ENCODE measurements at places on chromosomes 2 and 18.

DNA sequence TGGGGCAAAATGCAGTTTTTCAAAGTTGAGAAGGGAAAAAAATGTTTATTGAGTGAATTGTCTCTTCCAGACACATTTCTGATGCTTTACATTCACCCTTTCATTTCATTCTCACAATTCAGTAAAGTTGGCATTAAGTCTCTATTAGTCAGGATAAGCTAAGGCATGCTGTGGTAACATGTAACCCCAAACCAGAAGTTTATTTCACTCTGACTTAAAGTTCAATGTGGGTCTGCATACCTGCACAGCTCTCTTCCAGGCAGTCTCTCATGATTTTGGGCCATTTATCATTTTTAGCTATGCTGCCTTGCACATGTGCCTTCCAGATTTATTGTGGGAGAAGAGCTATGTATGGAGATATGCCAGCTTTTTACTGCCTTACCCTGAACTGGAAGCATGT, 48.0 kb downstream of the DDX18 start:
- DNase-seq, result no peak

DNA sequence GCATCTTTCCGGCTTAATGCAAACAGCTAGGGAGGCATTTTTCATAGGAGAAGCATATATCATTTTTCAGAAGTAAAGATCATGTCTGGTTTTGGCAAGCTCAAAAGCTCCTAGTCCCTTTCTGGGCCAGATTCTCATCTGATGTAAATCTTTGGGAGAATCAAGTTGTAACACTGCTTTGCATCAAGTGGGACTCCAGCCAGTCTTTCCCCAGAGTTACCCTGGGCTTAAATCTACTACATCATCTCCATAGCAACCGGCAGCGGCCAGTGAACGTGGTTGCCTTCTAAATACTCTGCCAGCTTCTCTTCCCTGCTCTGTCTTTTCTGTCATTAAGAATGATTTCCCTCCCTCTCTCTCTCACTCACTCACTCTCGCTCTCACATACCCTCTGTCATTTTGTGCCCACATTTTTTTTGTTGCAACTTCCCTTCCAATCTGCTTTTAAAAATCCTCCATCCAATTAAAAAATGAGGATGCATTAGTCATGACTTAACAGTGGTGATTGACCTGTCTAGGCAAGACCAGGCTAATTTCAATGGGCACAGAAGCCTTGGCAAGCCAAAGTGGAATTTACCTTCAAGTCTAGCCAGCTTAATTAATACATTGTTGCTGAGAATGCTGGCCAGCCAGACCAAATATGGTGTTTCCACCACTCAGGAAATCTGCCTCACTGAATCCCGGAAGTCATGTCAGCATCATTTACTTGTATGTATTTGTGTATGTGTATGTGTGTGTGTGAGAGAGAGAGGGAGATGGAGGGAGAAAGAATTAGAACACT, 93.0 kb downstream of the NRP2 start:
- no peak for DNase-seq

DNA sequence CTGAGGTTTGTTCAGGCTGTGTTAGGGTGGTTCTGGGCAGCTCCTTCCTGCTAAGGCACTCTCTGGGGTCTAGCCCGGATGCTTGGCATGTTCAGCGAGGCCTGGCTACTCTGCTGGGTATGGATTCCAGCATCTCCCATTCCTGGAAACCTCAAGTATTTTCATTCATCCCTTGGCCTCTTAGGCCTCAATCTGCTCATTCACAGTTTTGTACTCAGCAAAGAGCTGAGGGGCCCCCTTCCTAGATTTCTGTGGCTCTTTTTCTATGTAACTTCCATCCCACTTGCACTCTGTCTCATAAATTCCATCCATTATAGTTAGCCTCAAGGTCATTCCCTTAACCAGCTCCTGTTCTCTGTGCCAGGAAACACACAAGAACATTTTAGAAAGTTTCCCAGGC, 798.8 kb upstream of the HS6ST1 start:
- no peak for DNase-seq

- DNase-seq, result no peak
Observed at GRCh38 chr2:45178359-45178758, 169.1 kb upstream of the SIX2 start.

DNA sequence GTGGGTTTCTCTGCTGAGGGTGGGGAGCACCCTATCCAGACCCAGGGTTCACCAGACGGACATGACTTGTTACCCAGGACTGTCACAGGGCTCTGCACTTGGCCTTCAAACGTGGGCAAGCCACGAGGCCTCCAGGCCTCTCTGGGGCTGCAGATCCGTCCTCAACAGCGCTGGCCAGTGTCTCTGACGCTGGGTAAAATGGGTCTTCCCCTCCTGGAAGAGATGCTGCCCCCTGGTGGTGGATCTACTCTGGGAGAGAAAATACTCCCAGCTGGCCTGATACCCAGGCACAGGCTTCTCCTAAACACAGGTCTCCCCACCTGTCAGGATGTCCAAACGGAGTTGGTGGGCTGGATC, 3.7 kb downstream of the GPR17 start:
- DNase-seq, result peak; percentile 95

GRCh38 chr2:31415421-31415820, 879 bp upstream of the XDH start:
- no peak for DNase-seq

DNA sequence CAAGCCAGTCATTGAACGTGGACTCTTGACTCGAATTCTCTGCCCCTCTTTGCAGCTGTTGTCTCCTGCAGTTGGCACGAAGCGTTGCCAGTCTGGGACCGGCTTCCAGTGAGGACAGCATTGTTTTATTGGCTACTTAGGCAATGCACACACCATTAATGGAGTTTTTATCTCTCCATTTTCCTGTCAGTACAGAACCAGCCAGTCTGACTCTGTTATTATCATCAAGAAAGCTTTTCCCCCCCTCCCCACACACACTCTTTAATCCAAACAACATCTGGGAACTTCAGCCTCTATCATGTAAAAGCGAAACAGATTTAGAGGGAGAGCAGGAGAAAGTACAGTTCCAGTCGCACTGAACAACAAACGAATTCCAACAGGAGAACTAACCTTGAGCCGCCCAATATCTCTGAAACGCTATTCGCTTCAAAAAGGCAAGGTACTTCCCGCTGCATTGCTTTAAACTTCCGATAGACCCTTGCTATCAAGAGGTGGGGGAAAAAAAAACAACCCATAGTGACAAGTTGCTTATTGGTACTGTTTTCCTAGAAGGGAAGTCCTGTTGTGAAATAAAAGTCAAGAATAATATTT, 38.2 kb downstream of the ACVR1 start:
- no peak for DNase-seq

- no peak for DNase-seq
Observed at GRCh38 chr2:226247289-226248275, 552.0 kb downstream of the IRS1 start.

DNA sequence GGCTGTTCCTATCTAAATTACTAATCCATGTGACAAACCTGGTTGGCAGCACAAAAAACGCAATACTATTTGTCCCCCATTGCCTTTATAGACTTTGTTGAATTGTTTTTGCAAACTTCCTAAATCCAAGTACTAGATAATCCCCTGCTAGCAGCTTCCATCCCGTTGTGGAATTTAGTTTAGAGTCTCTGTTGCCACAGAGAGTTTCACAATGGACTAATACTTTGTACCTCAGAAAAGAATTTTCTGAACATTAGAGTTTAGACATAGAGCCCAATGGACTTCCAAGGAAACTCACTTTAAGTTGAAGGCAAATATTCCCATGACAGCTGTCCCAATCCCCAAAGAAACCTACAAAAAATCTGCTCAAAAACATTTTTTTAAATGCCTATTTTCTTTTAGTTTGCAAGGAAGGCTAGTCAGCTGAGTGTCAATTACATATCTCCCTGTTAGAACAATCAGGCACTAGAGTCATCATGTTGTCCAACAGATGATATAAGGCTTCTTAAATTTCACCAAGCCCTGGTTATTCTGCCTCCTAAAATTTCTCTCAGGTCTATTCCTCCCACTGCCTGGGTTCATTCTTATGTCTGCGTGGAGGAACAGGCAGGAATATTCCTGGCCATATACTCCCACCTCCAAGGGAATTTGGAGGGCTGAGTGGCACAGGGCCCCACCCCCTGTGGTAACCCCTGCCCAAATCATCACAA, 27.2 kb downstream of the RNF152 start:
- no peak for DNase-seq

DNA sequence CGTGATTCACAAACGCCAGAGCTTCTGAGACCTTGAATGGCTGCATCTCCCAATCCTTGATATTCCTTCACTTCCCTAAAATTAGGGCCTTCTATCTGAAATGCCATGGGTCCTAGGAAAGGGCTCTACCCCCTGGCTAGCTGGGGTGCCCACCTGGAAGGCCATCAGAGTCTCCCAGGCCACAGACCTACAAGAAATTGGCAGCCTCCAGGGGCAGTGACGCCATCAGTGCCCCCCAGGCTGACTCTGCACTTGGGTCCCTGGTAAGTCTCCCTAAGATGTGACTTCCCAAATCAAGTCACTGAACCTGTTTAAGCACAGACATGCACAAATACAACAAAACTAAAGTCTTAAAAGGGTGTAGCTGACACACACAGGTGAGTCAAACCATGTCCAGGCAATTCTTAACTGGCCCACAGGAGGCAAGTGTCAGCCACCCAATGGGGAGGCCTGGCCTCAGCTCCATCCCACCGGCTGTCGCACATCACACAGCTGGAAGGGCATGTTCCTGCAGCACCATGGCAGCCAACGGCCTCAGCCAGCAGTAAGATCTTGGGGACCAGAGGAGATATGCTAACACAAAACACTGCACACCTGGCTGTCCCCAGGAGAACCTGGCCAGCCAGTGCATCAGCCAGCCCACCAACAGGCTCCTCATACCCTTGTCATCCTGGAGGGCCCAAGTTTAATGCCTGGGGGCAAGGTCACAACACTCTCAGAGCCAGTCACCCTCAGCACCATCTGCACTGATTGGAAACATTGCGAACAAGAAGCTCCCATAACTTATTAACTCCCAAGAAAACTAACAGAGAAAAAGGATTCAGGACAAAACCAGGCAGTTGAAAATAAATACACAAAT, 5.2 kb downstream of the PARD6G start:
- no peak for DNase-seq

DNA sequence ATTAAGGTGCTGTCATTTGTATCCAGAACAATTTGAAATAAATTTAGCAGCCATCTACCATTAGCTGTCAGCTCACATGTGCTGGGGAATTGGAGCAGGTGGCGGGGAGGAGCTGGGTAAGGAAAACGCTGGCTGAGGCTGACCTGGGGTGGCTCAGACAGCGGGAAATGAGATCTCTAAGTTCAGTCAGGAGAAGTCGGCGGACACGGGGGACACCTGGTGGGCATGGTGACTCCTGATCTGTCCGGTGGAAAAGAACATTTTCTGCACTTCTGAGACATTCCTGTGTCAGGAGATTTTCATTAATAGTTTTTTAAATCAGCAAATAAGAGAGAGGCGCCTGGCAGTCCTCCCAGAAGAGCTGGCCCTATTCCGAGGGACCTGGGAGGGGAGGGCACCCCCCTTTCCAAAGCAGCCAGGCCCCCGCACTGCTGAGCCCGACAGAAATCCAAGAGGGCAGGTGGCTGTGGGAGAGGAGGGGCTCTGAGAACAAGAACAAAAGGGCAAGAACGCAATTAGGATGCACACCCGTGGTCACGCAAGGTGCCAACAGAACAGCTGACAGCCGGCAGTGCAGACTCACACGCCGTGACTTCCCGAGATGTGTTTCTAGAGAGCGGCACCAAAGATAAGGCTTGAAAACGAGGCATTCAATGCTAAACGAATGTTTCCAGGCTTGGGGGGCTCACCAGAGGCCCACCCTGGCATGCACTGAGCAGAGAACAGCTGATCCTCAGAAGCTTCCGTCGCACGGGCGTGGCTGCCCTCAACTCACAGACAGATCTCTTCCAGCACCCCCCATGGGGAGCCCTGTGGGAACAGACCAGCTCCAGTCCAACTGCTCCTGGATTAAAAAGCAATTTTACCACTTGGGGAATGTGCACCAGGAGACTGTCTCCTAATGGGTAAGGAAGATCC, 26.4 kb downstream of the SLC66A2 start:
- no peak for DNase-seq

GRCh38 chr2:236563953-236564352, 5.7 kb upstream of the ACKR3 start:
- DNase-seq, result no peak

DNA sequence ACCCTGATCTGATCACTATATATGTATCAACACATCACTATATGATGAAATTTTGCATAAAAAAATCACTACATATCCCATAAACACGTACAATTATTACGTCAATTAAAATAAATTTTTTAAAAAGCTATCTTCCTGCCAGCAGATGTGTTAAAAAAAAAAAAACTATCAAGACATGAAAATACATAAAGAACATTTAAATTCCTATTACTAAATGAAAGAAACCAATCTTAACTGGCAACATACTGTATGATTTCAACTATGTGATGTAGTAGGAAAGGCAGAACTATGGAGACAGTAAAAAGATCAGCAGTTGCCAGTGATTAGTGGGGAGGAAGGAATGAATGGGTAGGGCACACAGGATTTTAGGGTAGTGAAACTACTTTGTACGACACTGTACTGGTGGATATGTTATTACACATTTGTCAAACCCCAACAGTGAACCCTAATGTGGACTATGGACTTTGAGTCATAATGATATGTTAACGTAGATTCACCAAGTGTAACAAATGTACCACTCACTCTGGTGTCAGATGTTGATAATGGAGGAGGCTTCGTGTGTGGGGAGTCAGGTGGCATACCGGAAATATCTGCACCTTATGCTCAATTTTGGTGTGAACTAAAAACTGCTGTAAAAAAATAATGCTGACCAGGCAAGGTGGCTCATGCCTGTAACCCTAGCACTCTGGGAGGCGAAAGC, 27.4 kb downstream of the USP34 start:
- no peak for DNase-seq

- DNase-seq, result no peak
Observed at GRCh38 chr18:61398961-61399705, 65.9 kb downstream of the CDH20 start.
